ENCODE measurements at places on chromosomes 2 and 18.

DNA sequence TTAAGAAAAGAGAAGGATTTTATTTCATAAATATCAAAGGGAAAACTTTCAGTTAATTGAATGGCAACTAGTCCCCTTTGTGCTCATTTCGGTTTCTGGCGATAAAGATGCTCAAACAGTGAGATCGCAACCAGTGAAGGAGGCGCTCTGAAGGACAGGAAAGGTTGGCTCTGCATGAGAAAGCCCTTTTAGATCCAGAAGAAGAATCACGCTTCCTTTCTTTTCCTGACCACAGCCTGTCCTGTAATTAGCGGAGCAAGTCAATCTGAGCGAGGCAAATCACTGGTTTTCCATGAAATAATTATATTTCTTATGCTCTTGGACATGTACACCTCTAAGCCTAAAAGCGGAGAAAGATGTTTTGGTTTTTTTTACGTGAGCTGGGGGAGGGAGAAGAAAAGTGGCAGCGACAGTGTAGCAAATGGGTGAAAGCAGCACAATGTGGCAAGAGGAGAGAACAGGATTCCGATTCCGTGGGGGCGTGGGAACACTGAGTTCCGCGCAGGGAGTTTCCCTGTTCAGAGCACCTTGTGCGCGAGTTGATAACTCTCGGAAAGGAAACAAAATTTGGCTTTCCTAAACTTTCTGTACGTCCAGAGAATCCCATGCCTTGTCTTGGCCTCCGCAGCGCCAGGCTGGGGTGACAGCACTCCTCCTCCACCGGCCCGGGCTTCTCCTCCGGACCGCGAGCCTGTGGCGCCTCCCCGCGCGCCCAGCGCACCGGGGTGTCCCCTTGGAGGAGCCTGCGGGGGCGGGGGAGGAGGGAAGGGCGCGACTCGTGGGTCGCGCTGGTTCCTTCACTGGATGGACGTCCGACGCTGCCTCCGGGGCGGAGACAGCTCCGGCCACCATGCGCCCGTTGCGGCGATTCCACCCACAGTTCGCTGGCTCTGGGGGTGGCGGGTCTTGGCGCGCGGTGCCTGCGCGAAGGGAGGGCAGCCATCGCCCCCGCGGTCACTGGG lies 620 bp upstream of the SLC9A2 start:
- no peak for DNase-seq

- no peak for DNase-seq
These were observed 40.2 kb downstream of the SEMA4F start for GRCh38 chr2:74694281-74694680.

GRCh38 chr18:23162473-23162872 lies 27.2 kb downstream of the CABLES1 start:
- no peak for DNase-seq

DNA sequence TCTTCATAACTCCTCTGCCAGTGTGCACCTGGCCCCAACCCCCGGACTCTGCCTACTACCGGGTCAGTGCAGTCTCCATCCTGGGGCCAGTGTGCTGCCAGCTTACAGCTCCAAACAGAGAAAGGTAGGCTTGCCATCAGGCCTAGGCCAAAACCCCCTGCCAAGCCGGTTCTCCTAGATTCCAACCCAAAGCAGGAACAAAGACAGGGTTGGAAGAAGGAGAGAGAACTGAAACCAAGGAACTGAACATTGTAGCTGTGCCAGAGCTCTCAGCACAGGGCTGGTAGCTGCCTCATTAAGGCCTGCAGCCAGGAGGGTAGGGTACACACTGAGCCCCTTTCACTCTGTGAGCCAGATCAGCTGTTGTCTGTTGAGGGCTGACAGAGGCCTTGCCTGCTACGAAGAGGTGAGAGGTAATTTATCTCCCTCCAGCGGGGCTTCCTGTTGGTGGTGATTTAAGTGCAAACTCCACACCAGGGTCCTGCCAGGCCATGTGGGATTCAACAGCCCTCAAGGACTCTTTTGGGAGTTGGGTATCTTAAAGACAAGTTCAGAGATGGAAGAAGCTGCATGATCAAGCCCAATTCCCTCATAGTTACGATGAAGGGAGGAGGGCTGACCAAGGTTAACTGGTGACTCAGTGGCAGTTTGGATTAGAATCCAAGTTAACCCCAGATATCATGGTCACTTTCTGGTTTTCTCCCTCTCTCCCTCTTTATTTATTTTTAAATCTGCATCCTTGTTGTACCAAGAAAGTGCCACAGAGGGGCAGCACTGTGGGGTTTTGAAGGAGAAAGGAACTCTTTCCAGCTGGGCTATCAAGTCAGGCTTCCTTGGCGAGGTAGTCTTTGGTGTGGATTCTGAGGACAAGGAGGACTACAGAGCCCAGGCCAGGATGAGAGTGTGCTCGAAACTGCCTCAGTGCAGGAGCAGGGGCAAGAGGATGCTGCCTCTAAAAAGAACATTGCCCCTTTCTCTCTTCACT lies 48.1 kb downstream of the CYRIA start:
- no peak for DNase-seq

- no peak for DNase-seq
These were observed 328.4 kb downstream of the PAX3 start for GRCh38 chr2:221970389-221970788.

DNA sequence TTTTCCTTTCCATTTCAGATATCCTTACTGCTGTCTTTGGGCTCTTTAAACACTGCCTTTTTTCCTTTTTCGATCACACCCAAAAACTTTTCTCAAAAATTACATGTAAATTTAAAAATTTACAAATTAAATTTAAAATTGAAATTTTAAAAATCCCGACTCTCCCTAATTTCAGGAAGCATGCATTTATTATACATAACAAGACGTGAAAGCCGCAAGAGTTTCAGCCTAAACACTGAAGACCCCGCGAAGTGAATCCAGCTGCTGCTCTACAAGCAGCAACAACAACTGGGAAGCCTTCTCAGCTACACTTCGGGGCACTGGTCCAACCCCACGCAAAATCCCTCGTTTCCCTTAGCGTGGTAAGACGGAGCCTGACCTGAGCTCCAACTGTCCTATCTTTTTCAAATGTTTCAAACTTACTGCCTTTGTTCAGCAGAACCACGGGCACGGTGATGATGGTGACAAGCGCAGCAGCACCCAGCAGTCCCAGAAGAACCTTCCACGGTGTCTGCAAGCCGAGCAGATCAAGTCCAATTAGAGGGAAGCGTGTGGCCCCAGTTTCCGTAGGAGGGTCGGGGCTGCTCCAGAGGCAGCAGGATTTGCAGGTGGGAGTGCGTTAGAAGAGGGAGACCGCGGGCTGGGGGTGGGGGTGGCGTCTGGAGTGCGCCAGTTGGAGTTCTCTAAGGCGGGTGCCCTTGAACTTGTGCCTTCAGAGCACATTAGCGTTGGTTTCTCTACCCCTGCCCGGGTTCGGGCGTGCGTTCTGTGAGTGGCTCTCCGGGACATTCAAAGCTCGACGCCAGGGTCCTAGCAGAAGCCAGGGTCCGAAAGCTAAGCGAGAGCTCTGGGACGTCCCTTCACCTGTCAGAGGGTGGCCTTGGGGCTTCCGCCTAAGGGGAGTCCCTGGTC lies 783 bp downstream of the DPP4 start:
- DNase-seq: no peak

GRCh38 chr2:16067866-16068551 lies 127.7 kb downstream of the MYCN start:
- DNase-seq: no peak

DNA sequence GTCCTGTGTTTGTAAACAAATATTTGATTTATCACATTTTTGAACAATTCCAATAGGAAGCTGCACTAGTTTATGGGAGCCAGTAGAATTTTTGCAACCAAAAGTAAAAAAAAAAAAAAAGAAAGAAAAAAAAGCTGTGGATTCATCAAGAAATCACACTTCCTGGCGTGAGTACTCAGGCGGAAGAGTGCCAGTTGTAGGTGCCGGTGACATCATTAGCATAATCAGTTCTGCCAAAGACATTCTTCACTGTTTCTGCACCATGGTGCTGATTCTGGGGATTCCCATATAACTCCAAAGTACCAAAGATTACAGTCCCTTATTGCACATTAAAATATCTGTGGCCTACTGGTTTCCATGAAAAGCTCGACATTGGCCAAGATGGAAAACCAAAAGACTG lies 32.8 kb downstream of the RAPGEF4 start:
- DNase-seq: no peak

DNA sequence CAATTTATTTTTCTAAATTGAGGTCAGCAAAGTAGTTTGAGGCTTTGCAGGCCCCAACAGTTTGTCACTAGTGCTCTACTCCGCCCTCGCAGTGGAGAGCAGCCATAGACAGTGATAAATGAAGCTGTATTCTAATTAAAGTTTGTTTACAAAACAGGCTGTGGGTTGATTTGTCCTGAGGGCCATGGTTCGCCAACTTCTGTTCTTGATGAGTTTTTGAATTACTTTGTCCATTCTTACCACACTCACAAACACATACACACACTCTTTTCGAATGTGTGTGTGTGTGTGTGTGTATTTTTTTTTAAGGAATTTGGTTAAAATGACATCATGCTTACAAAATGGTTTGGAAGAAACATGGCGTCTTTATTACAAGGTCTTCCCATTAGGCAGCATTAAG lies 68.6 kb downstream of the MTCL1 start:
- DNase-seq: no peak

GRCh38 chr2:124563426-124563825 lies 538.3 kb downstream of the CNTNAP5 start:
- no peak for DNase-seq

- DNase-seq: no peak
These were observed 22.2 kb upstream of the SOS1 start for GRCh38 chr2:39142904-39143605.

- peak; percentile 2 for DNase-seq
These were observed 708 bp upstream of the MALT1 start for GRCh38 chr18:58670404-58671110.

- DNase-seq: no peak
These were observed 53.6 kb upstream of the NRXN1 start for GRCh38 chr2:51085420-51086068.

DNA sequence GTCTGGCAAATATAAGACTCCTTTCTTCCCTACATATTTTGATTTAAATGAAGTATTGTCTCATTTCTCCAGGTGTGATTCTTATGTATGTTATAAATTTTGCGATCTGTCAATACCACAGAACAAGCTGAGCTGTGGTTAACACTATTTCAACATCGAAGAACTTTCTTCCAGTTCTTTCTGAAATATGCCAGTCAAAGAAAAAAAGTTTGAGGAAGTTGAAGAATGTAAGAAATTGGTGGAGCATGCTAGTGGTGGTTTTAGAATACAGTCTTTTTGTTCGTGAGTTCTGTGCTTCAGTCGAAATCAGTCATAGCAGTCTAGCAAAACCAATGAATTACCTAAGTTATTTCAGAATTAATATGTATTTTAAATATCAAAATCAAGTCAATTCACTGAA lies 8.6 kb upstream of the COBLL1 start:
- DNase-seq: no peak

GRCh38 chr2:104425850-104426595 lies 427.9 kb upstream of the POU3F3 start:
- DNase-seq: no peak

GRCh38 chr2:160139991-160140390 lies 60.1 kb downstream of the ITGB6 start:
- DNase-seq: no peak

GRCh38 chr2:220455351-220455990 lies 828.0 kb downstream of the SLC4A3 start:
- no peak for DNase-seq

DNA sequence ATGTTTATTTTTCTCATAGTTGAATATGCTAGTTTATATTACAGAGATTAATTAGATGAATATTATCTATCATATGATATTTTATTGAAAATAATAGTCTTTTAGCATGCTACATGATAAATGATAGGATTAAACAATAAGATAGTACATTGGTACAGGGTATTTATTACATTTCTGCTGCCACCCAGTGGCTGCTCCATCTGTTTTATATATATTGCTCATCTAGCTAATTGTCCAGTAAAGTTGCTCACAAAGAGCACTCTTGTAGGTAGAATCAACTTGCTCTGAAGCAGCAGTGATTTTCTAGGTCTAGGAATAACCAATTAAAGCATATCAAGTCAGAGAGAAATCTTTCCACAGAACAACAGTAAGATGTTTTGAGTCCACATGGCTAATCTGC lies 183.3 kb downstream of the ASXL3 start:
- DNase-seq: no peak

GRCh38 chr2:236452238-236452637 lies 117.4 kb upstream of the ACKR3 start:
- no peak for DNase-seq

DNA sequence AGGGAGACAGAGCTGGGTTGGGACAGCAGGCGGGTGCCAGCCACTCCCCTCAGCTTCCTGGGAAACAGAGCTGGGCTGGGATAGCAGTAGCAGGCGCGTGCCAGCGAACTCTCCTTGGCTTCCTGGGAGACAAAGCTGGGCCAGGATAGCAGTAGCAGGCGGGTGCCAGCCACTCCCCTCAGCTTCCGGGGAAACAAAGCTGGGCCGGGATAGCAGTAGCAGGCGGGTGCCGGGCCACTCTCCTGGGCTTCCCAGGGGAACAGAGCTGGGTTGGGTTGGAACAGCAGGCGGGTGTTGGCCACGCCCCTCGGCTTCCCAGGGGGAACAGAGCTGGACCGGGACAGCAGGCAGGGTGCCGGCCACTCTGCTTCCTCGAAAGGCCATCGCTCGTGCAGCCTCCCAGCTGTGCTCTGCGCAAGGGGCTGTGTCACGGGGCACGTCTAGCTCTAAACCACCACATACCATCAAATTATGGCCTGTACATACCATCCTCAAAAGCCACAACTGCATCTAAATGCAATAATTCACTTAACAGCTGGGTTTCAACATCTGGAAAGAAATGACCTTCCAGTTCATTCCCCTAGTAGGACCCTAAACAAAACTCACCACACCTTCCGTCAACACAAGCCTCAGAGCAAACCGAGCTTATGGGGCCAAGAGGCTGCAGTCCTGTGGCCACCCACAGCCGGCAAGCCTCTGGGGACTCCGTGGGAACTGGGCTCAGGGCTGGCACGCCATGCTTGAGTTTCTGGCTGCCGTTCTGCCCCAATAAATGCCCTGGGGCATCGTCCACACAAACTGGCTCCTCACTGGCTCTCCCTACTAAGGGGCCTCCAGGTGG lies 228.3 kb downstream of the TWIST2 start:
- DNase-seq: no peak

DNA sequence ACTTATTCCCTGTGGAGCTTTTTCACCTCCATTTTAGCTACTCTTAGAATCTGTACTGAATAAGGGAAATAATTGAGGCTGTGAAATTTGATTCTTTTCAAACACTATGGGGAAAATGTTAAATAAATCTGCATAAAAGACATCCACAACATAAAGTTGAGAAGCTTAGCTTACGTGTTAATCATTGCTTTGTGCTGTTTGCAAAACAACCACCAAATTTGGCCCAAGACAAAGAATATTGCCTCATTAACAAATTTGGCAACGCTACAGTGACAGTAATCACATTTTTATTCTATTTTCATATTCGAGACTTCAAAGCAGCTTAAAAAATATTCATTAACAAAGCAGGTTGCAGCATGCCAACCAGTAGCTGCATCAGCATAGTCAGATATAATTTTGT lies 437.6 kb downstream of the DPP10 start:
- no peak for DNase-seq

GRCh38 chr2:201980389-201980821 lies 53.2 kb upstream of the FZD7 start:
- no peak for DNase-seq

- no peak for DNase-seq
These were observed 46.3 kb upstream of the STAM2 start for GRCh38 chr2:152221839-152222238.

GRCh38 chr2:105409717-105410116 lies 10.9 kb upstream of the FHL2 start:
- no peak for DNase-seq

All from NCI-H510A (cell line).